Stimulated activated CD4-positive, alpha-beta T cell treated with anti-CD3 and anti-CD28 coated beads, Interleukin-15, amount 100 ng/mL, for 1 hour (primary cell): ENCODE measurements at places on chromosomes 7 and 10.

DNA sequence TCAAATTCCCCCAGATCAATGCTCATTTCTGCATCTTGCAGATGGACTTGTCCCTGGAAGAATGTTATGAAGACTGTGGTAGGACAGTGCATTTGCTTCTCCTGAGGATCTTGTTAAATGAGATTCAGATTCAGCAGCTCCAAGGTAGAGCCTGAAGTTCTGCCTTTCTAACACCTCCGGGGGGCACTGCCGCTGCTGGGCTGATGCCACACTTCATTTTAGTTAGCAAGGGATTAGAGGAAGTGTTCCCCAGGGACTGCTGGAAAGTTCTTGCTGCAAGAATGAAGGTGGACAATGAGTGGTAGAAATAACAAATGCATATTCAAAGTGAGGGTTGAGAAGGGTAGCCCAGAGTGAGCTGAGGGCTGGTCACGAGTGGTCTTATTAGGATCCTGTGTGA lies 434.3 kb upstream of the AKR1E2 start:
- DNase-seq = no peak

DNA sequence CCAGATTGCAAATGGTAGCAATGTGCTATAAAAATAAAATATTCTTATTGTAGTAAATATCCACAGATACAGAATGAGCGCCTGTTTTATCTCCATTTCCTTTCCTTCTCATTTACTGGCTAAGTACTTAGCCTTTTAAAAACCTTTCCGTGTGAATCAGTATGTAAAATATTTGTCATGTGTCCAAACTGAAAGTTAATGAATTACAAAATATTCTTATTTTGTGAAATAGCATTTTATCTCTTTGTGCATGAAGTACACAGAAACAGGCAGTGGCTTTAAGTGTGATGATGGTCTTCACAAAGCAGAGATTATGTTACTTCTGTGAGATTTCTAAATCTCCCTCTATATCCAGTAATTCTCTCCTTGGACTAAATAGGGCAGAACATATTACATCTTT lies 56.7 kb upstream of the KIAA1217 start:
- no peak for DNase-seq

- DNase-seq = no peak
Observed at GRCh38 chr10:116891208-116891607, 41.9 kb downstream of the ENO4 start.

- no peak for DNase-seq
Observed at GRCh38 chr7:131110297-131111080, 217.2 kb upstream of the MKLN1 start.

DNA sequence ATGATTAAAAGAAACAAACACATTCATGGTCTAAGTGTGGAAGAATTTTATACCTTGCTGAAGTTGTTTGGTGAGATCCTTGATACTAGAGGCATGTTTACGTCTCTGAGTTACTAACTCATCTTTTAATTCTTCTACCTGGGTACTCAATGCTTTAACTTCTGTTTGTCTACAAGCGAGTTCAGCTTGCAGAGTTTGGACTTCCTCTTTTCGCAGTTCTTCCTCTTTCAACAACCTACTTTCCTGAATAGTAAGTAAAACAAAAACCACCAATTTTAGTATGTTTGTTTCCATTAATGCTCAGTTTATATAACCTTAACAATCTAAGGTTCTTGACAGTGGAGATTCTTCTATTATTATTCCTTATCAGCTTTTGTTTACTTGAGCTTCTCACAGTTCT lies 42.9 kb downstream of the CCDC186 start:
- DNase-seq = no peak

DNA sequence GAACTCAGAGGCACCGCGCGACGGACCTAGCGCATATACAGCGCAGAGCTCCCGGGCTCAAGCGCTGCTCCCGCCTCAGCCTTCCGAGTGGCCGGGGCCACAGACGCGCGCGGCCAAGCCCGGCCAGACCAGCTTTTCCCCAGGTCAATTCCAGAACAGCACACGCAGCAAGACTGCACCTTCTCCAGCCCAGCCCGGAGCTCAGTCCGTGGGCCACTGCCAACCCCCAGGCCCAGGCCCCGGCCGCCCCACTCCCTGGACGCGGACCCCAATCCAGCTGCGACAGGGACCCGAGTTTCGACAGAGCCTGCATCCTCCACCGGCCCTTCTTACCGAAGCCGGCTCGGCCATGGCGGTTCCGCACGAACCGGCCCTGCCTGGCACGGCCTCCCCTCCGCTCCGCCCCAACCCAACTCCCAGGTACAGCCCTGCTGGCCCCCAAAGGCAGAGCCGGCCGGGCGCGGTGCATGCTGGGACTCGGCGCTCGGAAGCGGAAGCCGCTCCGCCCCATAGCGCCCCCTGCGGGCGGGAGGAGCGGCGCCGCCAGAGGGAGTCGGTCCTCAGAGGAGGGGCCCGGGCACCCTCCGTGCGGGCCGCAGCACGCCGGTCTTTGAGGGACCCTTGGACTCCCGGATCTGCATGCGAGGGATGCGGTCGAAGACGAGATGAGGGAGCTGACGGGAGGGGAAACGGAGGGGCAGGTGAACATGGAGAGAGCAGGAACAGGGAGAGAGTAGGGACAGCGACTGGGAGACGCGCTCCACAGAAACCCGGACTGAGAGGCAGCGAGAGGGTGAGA lies at the start of gene ZNF425:
TSS of gene ZNF425 (minus strand) at position 462 of the 799 bp plus-strand sequence. CDS start at position 351, 111 bp downstream.
- peak; percentile 95 for DNase-seq

DNA sequence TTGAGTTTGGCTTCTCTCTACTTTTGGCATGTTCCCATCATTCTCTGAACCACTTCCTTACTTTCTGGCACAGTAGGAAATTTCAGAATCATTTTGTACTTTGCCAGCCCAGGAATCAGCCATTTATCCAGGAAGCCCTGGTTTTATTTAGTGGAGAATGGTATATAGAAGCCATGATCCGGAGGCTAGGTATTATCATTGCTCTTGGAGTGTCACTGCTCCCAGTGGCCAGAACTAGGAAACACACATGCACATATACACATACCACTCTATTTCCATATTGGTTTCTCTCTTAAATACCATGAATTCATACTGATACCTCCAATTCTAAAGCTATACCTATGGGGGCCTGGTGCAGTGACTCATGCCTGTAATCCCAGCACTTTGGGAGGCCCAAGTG lies 36.3 kb downstream of the SUFU start:
- no peak for DNase-seq

- DNase-seq = no peak
Observed at GRCh38 chr7:98168904-98169621, 42.2 kb upstream of the BHLHA15 start.

- no peak for DNase-seq
Observed at GRCh38 chr7:33643530-33643929, 261.8 kb upstream of the BMPER start.

GRCh38 chr7:99504281-99504602 lies 220 bp upstream of the ZKSCAN5 start:
- no peak for DNase-seq

DNA sequence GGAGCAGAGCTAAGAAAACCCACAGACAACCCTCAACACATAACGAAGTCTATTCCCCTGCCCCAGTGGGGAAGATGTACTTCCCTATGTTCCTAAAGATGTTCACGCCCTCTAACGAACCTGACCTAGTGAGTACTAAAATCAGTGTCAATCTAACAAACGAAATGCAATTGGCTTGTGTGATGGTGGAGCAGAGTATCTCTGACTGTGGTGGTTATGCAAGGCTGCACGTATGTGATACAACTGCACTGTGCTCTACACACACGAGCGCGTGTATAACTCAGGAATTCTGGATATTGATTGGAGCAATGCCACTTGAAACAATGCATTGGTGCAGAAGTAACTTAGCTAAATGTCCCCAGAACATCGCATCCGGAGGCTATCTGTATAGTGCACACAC lies 1.3 kb downstream of the ANKRD16 start:
- no peak for DNase-seq

- DNase-seq = no peak
Observed at GRCh38 chr7:121328508-121329190, at the start of gene WNT16. WNT16 (plus strand) TSS chr7:121329000; CDS start chr7:121329293, 293 bp downstream.

- DNase-seq = no peak
Observed at GRCh38 chr7:36855330-36855729, 131.0 kb upstream of the AOAH start.

DNA sequence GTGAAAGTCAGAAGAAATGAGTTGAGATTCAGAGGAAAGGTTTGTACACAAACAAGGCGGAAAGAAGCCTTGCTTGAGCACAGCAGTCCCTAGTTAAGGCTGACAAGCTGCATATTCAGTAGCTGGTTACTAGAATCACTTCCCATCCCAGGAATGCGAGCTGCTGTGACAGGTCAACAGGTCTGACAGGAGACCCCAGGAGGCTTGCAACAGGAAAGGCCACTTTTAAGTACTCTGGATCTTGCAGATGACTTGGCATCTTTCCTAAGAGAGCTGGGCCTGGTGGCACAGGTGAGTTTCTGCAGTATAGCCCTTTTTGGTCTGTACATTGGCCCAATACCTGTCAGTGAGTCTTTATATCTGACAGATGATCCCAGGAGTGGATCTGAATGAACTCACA lies 35.7 kb upstream of the UNC5B start:
- DNase-seq = no peak

GRCh38 chr7:128053023-128053422 lies 21.8 kb upstream of the LRRC4 start:
- DNase-seq = no peak

DNA sequence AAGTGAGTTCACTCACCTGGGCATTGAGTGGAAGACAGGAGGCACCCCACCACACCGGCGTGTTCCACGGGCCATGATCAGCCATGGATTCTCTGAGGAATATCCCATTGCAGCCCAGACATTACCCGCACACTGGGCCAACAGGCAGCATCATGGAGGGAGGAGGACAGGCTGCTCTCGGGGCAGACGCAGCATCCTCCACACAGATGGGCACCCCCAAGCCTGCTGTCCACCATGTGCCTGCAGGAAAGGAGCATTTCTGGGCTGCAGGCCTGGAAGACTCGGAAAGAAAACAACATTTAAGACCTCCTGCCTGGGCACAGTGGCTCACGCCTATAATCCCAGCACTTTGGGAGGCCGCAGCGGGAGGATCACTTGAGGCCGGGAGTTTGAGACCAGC lies 71.0 kb upstream of the SH2B2 start:
- no peak for DNase-seq

GRCh38 chr10:53990799-53991238 lies 810.2 kb downstream of the PCDH15 start:
- no peak for DNase-seq

- no peak for DNase-seq
Observed at GRCh38 chr10:1571587-1572237, 165.6 kb downstream of the ADARB2 start.

- no peak for DNase-seq
Observed at GRCh38 chr7:124162667-124163066, 129.8 kb upstream of the TMEM229A start.

GRCh38 chr10:11015446-11015934 lies 2.2 kb upstream of the CELF2 start:
- no peak for DNase-seq

GRCh38 chr10:42865716-42866114 lies 83.1 kb downstream of the BMS1 start:
- no peak for DNase-seq

DNA sequence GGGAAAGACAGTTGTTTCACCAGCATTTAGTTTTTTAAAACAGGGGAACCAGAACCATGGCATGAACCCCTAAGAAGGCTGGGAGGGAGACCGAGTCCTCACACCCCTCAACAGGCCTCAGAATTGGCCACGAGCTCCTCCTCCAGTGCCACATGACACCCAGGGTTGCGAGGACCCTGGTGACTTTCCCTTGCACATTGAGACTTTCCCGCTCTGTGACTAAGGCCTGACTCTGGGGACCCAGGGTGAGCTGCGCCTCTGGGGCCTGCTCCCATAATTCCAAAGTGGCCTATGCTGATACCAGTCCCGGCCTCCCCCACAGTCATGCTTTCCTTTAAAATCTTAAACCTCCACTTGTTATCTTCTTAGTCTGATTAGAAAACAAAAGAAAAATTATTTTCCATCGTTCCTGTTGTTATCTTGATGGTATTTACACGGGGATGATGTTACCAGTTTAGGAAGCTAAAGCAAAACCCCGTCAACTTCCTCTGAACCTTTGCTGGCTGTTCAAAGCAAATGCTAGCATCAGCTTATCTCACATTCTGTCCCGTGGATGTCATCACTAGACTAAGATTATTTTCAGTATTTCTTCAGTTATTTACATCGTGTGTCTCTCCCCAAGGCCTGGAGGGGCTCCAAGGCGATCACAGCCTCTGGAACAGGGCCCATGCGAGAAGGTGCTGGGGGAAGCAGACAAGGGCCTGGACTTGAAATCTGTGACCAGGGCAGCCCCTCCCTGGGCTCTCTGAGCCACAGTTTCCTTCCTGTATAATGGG lies 42.1 kb downstream of the FAM53B start:
- DNase-seq = no peak

DNA sequence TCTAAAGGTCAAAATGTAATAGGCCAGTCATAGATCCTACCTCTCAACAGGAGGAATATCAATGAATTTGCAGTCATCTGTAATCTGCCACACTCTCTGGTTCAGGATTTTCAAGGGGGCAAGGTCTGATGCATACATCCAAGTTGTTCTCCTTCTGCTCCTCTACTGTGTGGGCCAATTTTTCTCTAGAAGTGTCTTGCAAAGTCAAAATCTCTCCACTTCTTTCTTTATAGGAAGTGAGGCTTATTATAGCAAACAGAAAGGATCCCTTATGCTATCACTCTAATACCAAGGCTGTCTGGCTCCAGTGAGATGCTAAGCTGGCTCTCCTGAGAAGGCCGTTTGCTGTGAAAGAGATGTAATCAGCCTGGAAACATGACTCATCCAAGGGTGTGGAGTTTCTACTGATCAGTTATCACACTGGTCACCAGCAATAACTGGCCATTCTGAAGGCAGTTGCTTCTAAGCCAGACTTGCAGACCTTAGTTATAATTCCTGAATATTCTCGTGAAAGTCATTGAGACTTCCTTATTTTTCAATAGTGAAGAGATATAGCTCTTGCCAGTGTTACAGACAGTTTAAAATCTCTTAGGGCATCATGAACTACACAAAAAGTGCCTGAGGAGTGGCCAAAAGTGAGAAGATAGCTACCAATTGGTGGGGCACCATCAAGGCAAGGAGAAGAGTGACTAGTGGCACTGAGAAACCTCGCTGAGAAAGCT lies 43.2 kb upstream of the LRGUK start:
- no peak for DNase-seq

GRCh38 chr7:29970158-29970557 lies 19.4 kb downstream of the SCRN1 start:
- no peak for DNase-seq

GRCh38 chr7:118079369-118079768 lies 104.6 kb upstream of the LSM8 start:
- no peak for DNase-seq

- no peak for DNase-seq
Observed at GRCh38 chr7:51732116-51732515, 415.5 kb upstream of the COBL start.

- no peak for DNase-seq
Observed at GRCh38 chr10:103763374-103764202, 91.8 kb downstream of the SH3PXD2A start.

DNA sequence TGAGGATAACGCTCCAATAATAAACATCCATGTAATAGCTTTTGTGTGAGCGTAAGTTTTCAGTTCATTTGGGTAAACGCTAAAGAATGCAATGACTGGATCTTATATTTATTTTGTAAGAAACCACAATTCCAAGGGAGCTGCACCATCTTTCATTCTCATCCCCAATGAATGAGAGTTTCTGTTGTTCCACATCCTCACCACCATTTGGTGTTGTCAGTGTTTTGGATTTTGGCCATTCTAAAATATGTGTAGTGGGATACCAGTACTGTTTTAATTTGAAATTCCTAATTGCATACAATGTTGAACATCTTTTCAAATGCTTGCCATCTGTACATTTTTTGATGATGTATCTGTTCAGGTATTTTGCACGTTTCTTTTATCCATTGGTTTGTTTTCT lies 50.9 kb upstream of the SEMA3D start:
- no peak for DNase-seq

- no peak for DNase-seq
Observed at GRCh38 chr7:159096736-159097581, 47.7 kb downstream of the VIPR2 start.
